ENCODE measurements at places on chromosomes 2 and 18.

DNA sequence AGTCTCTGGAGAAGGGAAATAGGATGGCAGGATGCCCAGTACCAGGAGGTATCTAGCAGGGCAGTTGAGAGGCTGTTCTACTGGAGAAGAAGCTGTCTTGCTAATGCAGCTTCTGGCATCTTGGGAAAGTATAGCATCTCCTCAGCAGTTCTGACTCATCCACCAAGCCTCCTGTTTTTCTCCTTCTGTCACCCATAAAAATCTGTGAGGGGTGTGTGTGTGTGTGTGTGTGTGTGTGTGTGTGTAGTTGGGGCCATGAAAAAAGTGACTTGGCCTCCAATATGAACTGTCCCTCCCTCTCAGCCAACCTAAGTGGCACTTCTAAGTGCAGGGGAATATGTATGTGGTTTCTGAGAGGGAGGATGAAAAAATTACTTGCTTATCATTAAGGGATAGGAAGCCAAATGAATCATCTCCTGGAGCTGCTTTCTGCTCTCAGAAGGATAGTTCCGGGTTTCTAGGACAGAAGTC, 83.9 kb downstream of the CBLN2 start:
- no peak overlapping the region for H3K4me3 ChIP-seq
- no peak for DNase-seq
- no peak overlapping the region for H3K27ac ChIP-seq
- no peaks in the 10 kb centered on the region for H3K27me3 ChIP-seq
- H3K36me3 ChIP-seq, result no peaks in the 10 kb centered on the region

DNA sequence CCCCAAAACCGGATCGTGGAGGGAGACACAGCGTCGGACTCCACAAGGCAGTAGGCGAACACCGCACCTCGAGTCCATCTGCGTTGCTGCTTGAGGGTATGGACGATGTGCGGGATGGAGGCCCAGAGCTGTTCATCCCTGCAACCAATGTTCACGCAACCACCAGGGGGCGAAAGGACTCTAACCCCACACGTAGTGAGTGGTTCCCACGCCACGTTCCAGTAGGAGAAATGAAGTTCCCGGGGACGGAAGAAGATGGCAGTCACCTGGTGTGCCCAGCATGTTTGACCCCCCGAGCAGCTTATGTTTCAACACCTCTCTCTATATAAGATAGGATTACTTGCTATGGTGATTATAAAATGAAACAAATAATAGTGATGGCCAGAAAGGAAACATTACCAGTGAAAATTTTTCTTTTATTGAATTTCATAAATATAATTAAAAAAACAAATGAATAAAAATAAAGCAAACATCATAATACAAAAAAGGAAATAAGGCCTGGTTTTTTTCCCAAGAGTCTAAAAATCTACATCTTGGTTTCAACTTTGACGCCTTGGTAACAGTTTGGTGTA, 184.3 kb downstream of the SH3BP4 start:
- no peaks in the 10 kb centered on the region for H3K36me3 ChIP-seq
- H3K27me3 ChIP-seq, result no peaks in the 10 kb centered on the region
- H3K27ac ChIP-seq, result no peak overlapping the region
- H3K4me3 ChIP-seq, result no peak overlapping the region
- no peaks in the 10 kb centered on the region for H3K4me1 ChIP-seq
- peak; percentile 40 for DNase-seq

GRCh38 chr2:76197842-76198448, 487.2 kb upstream of the GCFC2 start:
- H3K27ac ChIP-seq, result no peak overlapping the region
- no peaks in the 10 kb centered on the region for H3K36me3 ChIP-seq
- no peaks in the 10 kb centered on the region for H3K27me3 ChIP-seq
- no peak overlapping the region for H3K4me3 ChIP-seq
- H3K4me1 ChIP-seq, result no peaks in the 10 kb centered on the region

- H3K4me1 ChIP-seq, result no peaks in the 10 kb centered on the region
- DNase-seq, result peak; percentile 34
- no peaks in the 10 kb centered on the region for H3K36me3 ChIP-seq
- peak overlapping the region; percentile 43 for H3K27ac ChIP-seq
Measured at GRCh38 chr2:8514796-8515758, 166.8 kb upstream of the ID2 start.

DNA sequence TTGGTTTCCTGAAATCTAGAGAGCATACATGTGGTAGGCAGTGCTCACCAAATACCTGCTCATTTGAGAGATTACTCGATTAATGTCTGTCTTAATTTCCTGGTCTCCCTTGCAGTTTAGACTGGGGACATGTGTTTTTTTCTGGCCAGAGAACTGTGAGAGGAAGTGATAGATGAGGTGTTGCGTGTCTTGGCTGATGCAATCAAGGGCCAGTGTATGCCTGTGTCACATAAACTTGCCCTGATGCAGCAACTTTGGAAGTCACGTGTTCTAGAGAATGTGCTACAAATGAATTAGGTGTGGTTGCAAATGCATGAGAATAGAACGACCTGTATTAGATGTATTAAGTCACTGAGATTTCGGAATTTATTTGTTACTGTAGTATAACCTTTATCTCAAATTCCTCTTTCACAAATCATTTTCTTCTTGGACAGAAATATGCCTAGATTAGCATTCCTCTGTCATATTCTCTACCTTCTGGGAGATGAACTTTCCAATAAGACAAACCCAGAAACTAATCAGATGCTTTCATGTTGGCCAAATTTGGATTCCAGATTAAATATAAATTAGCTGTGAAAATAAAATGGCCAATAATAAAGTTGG, 9.9 kb upstream of the IL1A start:
- H3K4me1 ChIP-seq, result no peaks in the 10 kb centered on the region
- no peak overlapping the region for H3K27ac ChIP-seq
- no peaks in the 10 kb centered on the region for H3K27me3 ChIP-seq

GRCh38 chr2:159711562-159712142, 654 bp upstream of the MARCHF7 start:
- H3K4me3 ChIP-seq, result peak overlapping the region; percentile 93
- DNase-seq, result no peak
- H3K36me3 ChIP-seq, result no peaks in the 10 kb centered on the region
- H3K27ac ChIP-seq, result peak overlapping the region; percentile 97
- no peaks in the 10 kb centered on the region for H3K27me3 ChIP-seq
- peaks cover 7% of the 10 kb centered on the region for H3K4me1 ChIP-seq

DNA sequence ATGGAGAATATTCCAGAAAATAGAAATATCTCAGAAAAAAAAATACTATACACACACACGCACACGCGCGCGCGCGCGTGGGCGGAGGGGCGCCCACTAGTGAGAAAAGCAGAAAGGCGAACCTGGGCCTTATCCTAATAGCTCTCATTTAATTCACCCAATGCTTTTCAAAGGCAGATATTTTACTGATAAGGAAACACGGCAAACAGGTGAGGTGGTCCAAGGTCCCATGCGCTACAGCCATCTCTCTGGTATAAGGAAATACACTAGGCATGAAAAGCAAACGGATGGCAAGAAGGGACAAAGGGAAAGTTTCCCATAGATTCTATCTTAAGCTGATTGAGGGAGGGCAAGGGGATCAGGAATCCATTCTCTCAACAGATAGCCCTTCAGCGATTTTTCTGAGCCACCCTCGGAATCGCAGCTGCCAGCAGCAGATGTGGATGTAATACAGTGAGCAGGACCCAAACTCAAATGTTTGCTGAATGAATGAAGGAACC, 136.7 kb downstream of the TMEM247 start:
- peaks cover 33% of the 10 kb centered on the region for H3K4me1 ChIP-seq
- DNase-seq, result no peak
- H3K36me3 ChIP-seq, result peaks cover 24% of the 10 kb centered on the region
- peak overlapping the region; percentile 90 for H3K4me3 ChIP-seq

DNA sequence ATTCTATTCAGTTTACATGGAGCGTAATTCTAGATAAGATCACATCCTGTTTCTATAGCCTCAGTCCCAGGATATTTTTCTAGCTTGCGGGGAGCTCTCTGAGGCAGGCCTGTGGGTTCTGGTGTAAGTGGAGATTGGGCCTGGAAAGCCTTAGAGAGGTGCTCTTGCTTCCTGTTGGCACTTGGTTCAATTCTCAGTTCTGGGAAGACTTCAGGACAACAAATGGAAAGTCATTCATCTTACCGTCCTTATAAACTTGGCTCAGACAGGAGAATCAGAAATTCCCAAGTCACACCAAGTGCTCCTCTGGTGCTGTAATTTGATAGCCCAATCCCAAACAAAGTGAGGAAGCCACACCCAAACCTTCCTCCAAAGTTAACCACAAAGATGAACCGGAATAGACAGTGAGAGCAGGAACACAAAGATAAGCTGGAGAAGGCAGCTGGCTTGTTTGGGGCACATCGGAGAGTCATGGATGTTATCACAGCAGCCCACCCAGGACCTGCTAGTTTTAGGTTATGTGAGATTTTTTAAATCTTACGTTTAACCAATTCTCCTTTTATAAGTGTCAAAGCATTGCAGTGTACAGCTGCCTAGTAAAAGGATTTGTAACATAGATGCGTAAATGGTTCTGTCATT, 144.3 kb upstream of the MAP3K20 start:
- DNase-seq, result no peak
- peaks cover 20% of the 10 kb centered on the region for H3K4me1 ChIP-seq
- no peaks in the 10 kb centered on the region for H3K27me3 ChIP-seq

GRCh38 chr18:62437235-62438017, 85.4 kb upstream of the ZCCHC2 start:
- peaks cover 33% of the 10 kb centered on the region for H3K4me1 ChIP-seq
- H3K27me3 ChIP-seq, result no peaks in the 10 kb centered on the region
- peak; percentile 96 for DNase-seq
- H3K4me3 ChIP-seq, result peak overlapping the region; percentile 37
- peak overlapping the region; percentile 92 for H3K27ac ChIP-seq

DNA sequence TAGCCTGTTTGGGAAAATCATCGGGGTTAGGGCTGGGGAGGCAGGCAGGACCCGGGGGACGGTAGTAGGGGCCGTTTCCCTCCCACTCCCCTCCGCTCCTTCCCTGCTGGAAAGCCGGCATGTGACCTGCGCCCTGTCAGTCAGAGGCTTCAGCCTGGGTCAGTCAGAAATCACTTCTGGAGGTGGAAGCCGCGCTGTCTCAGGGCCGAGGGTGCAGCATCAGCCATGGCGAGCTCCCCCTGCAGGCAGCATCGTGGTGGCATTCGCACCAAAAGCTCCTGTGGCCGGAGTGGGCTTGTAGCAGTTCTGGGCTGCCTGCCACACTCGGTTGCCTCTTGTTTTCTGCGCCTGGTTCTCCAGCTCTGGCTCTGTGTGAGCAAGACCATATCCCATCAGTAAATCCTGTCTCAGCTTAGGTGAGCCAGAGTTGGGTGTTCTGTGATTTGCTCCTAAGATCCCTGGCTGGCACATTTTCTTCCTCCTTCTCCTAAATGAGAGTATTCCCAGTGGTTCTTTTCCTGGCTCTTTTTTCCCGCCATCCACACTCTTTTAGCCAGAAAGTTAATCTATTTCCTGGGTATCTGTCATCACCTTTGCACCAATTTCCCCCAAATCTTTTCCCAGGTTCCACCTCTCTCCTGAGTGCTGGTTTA, 123.9 kb upstream of the CD302 start:
- no peak overlapping the region for H3K4me3 ChIP-seq
- H3K4me1 ChIP-seq, result no peaks in the 10 kb centered on the region
- no peaks in the 10 kb centered on the region for H3K36me3 ChIP-seq
- no peak overlapping the region for H3K27ac ChIP-seq
- DNase-seq, result no peak
- H3K27me3 ChIP-seq, result no peaks in the 10 kb centered on the region

- H3K27me3 ChIP-seq, result no peaks in the 10 kb centered on the region
- DNase-seq, result no peak
- H3K36me3 ChIP-seq, result no peaks in the 10 kb centered on the region
Measured at GRCh38 chr18:45680066-45680690, 43.8 kb upstream of the SLC14A1 start.

- no peak for DNase-seq
- H3K4me3 ChIP-seq, result no peak overlapping the region
- H3K36me3 ChIP-seq, result no peaks in the 10 kb centered on the region
- no peaks in the 10 kb centered on the region for H3K27me3 ChIP-seq
Measured at GRCh38 chr2:62382757-62383156, 123.2 kb downstream of the TMEM17 start.

GRCh38 chr2:201918616-201919307, 112.4 kb downstream of the CDK15 start:
- H3K27me3 ChIP-seq, result no peaks in the 10 kb centered on the region
- no peak overlapping the region for H3K27ac ChIP-seq
- no peak for DNase-seq

DNA sequence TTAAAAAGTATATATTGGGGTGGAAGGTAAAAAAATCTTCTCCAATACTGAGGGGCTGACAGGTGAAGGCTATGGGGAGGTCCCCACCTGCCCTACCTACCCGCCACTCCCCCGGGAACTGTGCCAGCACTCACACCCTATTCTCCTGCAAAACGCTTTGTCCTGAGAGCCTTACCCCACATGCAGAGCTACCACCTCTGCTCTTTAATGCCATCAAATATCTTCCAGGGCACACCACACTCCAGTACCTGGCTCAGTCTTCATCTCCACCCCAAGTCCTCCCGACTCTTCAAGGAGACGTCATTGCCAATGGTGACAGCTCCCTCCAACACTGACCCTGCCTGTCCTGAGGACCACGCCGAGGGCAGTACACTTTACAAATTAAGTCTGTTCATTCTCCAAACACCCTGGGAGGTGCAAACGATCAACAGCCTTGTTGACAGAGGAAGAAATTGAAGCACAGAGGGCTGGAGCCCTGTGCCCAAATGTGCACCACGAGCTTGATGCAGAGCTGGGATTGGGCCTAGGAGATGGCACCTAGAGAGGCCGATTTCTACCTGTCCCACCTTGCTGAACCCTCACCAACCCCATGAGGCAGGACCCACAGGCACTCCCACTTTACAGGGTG, 6.0 kb upstream of the GPR55 start:
- no peak overlapping the region for H3K27ac ChIP-seq
- no peak overlapping the region for H3K4me3 ChIP-seq
- H3K4me1 ChIP-seq, result no peaks in the 10 kb centered on the region
- peaks cover 18% of the 10 kb centered on the region for H3K27me3 ChIP-seq
- no peak for DNase-seq

- H3K27me3 ChIP-seq, result no peaks in the 10 kb centered on the region
- no peaks in the 10 kb centered on the region for H3K36me3 ChIP-seq
- H3K4me3 ChIP-seq, result no peak overlapping the region
- no peaks in the 10 kb centered on the region for H3K4me1 ChIP-seq
- no peak overlapping the region for H3K27ac ChIP-seq
Measured at GRCh38 chr2:171325886-171326585, 107.8 kb downstream of the METTL8 start.

DNA sequence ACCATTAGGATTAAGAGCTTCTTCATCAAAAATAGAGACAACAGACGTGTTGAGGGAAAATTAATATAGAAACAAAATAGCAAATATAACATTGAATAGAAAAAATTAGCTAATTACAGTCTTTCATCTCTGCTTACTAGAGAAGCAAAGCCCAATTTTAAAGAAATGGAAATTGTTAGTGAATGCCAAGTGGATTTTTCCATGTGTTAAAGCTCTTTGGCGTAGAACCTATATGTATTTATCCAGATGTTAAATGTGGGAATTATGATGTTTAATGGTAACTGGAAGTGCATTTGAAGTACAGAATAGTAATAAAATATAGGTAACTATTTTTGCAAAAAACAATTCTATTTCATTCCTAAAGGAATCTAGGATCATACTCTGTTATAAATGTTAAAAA, 212.0 kb upstream of the COL3A1 start:
- H3K4me1 ChIP-seq, result no peaks in the 10 kb centered on the region
- no peaks in the 10 kb centered on the region for H3K27me3 ChIP-seq
- no peak overlapping the region for H3K27ac ChIP-seq
